ENCODE measurements at places on chromosomes 16 and 17.

GRCh38 chr16:66066404-66066803 is 300.1 kb upstream of the CDH5 start:
- no peak for DNase-seq

DNA sequence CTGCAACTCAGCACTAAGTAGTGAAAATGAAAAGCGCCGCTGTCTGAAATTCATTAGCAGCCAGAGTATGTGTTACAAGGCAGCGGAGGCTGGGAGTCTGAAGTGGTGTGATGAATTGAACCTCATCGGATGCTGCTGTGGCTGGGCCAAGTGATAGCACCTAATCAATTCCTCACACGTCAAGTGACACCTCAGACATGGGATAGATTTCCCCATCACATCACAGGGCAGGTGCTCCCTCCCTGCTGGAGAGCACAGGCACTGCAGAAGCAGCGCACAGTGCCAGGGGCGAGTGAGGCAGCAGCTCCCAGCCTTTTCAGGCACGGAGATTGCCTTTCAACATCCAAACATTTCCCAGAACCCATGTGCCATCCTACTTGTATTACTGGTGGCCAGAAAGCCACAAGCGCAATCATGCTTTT is 32.2 kb downstream of the DRC3 start:
- DNase-seq = no peak

DNA sequence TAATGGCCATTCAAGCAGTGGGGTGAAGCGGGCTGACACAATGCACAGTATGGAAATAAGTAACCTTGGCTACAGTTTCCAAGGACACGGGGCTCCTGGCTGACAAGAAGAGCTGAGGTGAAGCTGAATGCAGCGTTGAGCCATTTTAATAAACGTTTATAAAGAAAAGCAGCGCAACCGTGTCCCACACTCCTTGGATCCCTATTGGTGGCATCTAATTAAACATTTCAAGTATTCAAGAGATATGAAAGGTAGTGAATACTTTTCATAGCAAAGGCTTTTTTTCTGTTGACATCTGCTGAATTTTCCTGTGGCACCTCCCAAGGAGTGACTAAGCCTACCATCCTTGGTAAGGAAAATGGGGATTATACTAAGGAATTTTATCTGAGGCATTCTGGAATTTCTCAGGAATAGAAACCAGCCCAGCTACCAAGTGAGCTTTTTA is 26.5 kb downstream of the DUSP14 start:
- peak; percentile 12 for DNase-seq

DNA sequence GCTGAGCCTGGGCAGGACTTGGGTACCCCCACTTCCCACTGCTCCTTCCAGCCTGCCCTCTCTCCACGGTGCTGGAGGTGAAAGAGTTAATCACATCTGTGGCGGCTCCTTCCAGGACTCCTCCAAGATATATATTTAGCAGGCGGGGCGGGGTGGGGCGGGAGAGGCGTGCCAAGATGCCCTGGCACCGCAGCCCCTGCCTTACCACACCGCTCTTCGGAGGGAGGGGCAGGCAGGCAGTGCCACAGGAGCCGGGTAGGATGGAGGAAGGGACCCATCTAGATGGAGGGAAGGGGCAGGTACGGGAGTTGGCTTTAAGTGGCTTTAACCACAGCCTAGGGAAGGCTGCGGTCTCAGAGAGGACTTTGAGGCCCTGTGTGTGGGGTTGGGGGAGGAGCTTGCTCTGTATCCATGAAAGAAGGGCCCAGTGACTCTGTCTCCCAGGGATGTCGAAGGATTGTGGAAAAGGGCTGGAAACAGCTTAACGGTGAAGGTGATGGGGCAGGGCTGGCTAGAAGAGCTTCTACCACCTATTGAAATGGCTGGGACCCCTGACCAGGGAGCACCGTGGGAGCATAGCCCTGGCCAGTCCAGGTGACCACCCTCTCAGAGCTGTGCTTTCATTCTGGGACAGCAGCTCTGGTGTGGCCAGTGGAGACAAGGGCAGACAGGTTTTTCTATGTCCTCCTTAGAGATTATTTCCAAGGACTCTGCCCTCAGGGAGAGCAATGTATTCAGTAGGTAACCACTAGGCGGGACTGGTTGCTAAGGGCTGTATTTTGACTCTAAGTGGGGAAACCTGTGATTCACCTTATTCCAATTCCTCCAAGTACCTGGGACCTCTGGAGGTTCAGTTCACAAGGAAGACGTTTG is 13.0 kb downstream of the GPR142 start:
- DNase-seq = no peak

GRCh38 chr16:27703545-27703944 is 153.6 kb downstream of the KATNIP start:
- DNase-seq = peak; percentile 70

DNA sequence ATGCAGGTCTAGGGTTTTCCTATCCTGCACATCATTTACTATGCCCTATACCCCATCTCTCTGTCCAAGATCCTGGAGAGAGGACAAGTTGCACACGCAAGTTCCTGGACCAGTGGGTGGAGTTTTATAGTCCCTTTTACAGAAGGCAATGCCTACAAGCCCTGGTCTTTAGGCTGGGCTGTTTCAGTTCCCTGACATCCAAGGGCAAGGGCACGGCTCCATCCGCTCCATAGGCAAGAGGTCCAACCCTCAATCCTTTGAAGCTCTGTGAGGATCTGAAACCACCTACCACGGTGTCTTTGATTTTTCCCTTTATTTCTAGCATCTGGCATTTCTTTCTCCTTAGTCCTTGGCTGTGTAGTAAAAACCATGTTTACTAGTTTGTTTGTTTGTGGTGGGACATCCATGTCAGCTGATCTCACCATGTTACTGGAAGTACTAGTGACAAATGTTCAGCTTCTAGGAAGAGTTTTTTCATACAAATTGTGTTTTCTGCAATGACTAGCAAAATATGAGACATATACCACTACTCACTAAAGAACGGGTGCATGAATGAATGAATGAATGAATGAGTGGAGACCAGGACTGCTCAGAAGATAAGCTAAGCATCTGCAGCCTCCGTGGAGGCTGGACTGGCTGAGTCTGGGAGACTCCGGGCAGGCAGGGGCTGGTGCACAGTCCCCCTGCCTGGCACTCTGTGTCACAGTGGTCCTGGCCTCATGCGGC is 359.4 kb downstream of the SLC39A11 start:
- no peak for DNase-seq

- no peak for DNase-seq
Observed at GRCh38 chr17:60751884-60752283, 74.2 kb downstream of the BCAS3 start.

- no peak for DNase-seq
Observed at GRCh38 chr17:58328195-58329034, at the start of gene TSPOAP1. Gene TSPOAP1, minus strand, starts transcription at chr17:58328795. Its CDS starts 875 bp downstream, at chr17:58327920.

GRCh38 chr16:88009563-88010342 is 58.5 kb downstream of the BANP start:
- DNase-seq = peak; percentile 25

DNA sequence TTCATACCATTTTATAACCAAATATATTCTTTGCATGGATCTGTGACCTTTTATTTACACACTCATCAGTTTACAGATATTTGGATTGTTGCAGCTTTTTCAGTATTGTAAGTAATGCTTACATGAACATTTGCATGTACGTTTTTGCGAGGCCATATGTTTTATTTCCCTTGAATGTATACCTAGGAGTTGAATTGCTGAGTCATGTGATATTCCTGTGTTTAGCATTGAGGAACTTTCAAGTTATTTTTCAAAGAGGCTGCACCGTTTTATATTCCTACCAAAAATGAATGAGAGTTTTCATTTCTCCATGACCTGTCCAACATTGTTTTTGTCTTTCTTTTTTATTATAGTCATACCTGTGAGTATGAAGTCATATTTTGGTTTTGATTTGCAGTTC is 392.1 kb downstream of the CNTNAP4 start:
- DNase-seq = no peak

- no peak for DNase-seq
Observed at GRCh38 chr16:88536510-88536909, 33.7 kb upstream of the ZC3H18 start.

DNA sequence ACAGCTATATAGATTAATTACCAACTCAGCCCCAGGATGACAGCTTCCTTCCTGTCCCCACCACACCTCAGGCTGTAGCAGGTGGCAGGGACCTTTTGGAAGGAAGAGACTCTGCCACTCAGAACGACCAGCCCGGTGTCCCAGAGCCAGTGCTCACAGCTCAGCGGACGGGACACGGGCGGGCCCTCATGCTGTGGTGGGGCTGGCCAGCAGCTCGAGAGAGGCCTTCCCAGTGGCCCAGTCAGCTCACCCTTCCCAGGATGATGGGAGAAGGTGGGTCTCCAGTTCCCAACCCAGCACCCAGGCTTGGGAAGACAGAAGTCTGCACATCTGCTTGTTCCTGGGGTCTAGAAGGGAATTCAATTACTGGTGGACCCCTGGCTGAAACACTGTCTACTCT is 10.5 kb downstream of the NUDT16L1 start:
- no peak for DNase-seq

GRCh38 chr17:16211590-16211989 is 3.7 kb downstream of the NCOR1 start:
- peak; percentile 23 for DNase-seq

- DNase-seq = peak; percentile 36
Observed at GRCh38 chr16:89094252-89094879, 714 bp downstream of the ACSF3 start.

- no peak for DNase-seq
Observed at GRCh38 chr17:36124879-36125824, 21.5 kb downstream of the CCL4 start.

GRCh38 chr17:45227101-45227925 is 5.6 kb downstream of the FMNL1 start:
- no peak for DNase-seq

DNA sequence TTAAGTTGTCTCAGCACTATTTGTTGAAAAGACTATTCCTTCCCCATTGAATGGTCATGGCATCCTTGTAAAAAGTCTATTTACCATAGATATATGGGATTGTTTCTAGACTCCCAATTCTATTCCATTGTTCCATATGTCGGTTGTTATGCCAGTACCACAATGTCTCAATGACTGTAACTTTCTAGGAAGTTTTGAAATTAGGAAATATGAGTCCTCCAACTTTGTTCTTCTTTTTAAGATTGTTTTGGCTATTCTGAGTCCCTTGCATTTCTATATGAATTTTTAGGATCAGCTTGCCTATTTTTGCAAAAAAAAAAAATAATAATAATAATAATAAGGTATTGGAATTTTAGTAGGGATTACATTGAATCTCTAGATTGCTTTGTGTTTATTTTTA is 43.0 kb upstream of the ABCA3 start:
- no peak for DNase-seq

- DNase-seq = peak; percentile 89
Observed at GRCh38 chr16:27475561-27475960, 73.6 kb downstream of the IL21R start.

DNA sequence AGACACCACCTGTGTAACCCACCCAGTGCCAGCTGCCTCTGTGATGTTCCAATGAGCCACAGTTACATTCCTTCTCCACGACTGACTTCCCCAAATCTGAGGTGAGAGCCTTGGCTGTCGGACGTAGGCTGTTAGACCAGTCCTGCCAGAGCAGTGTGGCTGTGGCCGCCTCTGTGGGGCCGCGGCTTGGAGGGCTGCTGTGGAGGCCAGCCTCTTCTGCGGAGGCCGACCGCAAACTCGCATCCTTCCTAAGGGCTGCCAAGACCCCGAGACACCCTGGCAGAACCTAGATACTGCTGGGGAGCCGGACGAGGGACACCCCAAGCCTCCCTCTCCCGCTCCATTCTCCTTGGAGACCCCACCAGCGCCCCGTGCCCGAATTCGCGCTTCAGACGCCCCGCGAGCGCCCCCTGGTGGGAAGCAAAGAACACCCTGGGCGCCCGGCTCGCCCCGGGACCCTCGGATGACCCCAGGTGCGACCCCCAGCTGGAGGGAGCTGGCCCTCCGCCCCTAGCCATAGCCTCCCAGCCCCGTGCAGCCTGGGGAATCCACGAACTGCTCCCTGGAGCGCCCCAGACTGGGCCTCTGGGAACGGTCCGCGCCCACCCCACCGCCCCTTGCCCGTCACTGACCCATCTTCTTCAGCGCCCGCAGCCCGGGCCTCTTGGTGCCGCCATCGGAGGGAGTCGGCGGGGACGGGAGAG is 547 bp downstream of the PLCD3 start:
- DNase-seq = no peak

GRCh38 chr17:62933501-62934385 is 32.3 kb upstream of the TANC2 start:
- no peak for DNase-seq

GRCh38 chr17:8844229-8845218 is 22.9 kb downstream of the PIK3R6 start:
- DNase-seq = no peak

DNA sequence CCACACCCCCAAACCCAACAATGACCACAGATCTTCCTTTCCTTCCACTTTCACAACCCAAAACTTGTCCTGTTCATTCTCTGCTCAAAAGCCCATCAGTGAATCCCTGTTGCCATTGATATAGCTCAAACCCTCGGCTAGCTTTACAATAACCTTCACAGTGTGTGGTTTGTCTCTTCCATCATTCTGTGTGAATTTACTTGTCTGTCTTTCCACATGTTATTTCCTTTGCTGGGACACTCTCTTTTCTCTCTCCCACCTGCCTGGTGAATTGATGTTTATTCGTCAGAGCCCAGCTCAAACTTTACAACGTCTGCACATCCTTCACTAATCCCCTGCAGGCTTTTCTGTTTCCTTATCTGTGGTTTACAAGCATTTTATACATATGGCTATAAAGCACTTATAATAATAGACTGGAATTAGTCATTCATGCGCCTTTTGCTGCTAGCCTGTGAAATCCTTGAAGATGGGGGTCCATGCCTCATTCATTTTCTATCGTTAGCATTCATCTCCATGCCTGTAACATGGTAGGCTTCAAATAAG is 114.4 kb downstream of the CDH13 start:
- peak; percentile 41 for DNase-seq

- DNase-seq = no peak
Observed at GRCh38 chr17:200586-200985, 19.1 kb upstream of the DOC2B start.

DNA sequence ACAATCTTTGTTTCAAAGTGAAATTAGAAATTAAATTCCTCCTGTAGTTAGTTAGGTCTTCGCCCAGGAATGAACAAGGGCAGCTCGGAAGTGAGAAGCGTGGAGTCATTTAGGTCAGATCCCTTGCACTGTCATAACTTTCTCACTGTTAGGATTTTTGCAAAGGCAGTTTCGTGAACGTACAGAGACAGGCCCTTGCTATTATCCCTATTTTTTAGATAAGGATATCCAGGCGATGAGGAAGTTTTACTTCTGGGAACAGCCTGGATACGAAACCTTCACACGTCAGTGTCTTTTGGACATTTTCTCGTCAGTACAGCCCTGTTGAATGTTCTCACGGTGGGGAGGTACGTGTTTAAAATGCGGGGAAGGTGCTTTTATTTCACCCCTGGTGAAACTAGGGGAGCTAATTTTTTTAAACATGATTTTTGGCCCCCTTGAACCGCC is 318 bp upstream of the RBL2 start:
- no peak for DNase-seq
